Choroid plexus epithelial cell (primary cell): ENCODE measurements at places on chromosomes 6 and 20.

- peak; percentile 30 for DNase-seq
These were observed 283.1 kb downstream of the UTRN start for GRCh38 chr6:144568241-144568640.

DNA sequence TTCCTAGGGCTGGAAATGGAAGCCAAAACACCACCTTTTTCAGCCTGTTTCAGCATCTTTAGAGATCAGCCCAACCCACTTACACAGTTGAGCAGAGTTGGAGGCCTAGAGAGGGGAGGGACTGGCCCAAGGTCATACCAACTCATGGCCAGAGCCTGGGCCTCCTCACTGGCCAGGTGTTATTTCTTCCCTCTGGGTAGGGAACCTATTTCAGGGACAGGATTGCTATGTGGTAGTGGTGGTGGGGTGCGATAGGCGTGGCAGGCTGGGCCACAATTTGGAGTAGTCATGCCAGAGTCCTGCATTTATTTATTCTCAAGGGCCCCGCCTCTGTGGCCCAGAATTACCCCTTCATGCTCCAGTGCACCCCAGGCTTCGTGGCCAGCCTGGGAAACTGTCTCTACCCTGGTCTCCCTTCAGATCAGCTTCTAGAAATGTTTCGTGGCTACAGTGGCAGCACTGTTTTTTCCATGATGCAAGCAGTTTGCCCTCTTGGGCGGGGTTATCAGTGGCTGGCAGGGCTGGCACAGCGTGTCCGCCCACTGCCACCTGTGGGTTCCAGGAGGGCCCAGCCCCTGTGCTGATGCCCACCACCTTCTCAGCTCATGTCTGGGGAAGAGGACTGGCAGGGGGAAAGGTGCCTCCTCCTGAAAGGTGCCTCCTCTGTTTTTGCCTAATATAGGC, 6.2 kb downstream of the VEGFA start:
- DNase-seq, result no peak

- peak; percentile 92 for DNase-seq
These were observed 607.3 kb upstream of the CITED2 start for GRCh38 chr6:139981768-139982181.

DNA sequence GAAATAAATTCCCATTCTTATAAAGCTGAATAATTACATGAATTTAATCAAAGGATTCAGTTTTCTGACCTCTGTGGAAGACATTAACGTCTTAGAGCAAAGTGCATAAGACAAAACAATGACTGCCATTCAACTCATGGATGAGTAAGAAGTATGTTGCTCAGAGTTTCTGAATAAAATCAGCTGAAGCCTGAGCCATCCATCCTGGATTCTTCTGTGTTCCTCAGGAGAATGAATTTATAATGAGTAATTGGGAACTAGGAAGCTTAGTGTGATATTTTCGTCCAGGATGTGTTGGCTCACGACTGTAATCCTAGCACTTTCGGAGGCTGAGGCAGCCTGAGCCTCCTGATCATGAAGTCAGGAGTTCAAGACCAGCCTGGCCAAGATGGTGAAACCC, 62.8 kb downstream of the PERP start:
- no peak for DNase-seq

GRCh38 chr6:150627154-150627553, 27.5 kb downstream of the PLEKHG1 start:
- DNase-seq, result no peak

GRCh38 chr20:62044631-62045030, 21.1 kb downstream of the TAF4 start:
- DNase-seq, result no peak

DNA sequence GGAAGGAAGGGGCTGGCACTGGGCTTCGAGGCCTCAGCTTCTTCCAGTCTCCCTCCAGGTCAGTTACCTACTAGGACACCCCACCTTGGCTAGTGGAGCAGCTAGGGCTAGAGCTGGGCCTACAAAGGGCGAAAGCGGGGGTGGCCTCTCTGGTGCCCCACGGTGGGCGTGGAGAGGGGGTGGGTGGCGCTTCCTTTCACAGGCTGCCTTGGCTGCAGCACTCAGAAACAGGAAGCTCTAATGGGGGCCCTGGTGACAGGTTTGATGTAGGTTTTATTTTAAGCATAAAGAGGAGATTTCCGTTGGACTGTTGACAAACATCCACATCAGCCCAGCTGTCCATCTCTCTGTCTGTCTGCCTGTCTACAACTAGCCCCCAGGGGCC, 13.4 kb downstream of the FAM110A start:
- no peak for DNase-seq
